ENCODE measurements at places on chromosomes 16 and 17.

GRCh38 chr16:51419768-51420167, 268.7 kb upstream of the SALL1 start:
- no peak for DNase-seq

- no peak for DNase-seq
These were observed 55.5 kb upstream of the GPRC5B start for GRCh38 chr16:19940195-19940594.

DNA sequence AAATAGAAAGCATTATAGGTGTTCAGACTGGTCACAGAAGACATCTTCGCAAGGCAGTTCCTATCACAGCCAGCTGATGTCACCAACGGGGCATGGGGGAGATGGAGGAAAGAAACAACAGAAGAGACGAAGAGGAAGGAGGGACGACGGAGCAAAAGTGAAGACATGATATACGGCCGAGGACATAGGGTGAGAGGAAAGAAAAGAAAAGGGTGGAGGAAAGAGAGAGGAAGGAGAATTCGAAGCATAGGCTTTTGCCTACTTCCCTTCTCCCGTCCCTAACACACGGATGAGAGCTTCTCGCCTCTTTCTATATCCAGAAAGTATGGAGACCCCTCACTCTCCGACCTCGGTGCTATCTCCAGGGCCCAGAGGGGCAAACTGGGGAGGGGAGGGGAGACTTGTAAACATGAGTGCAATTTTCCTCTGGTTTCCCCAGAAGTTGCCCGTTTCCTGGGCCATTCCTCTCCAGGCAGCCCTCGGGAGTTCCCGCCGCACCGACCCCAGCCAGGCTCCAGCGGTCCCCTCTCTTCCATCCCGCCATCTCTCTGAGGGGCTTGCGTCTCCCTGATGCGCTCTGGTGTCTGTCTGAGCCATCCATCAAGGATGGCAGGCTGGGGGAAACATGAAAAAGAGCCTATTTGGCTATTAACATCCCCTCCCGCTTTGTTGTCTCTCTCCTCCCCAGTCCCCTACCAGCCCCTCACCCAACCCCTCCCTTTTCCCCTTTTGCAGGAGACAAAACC, 26.0 kb downstream of the COPZ2 start:
- no peak for DNase-seq

- DNase-seq = no peak
These were observed 1.2 kb upstream of the ZC3H18 start for GRCh38 chr16:88568710-88569613.

DNA sequence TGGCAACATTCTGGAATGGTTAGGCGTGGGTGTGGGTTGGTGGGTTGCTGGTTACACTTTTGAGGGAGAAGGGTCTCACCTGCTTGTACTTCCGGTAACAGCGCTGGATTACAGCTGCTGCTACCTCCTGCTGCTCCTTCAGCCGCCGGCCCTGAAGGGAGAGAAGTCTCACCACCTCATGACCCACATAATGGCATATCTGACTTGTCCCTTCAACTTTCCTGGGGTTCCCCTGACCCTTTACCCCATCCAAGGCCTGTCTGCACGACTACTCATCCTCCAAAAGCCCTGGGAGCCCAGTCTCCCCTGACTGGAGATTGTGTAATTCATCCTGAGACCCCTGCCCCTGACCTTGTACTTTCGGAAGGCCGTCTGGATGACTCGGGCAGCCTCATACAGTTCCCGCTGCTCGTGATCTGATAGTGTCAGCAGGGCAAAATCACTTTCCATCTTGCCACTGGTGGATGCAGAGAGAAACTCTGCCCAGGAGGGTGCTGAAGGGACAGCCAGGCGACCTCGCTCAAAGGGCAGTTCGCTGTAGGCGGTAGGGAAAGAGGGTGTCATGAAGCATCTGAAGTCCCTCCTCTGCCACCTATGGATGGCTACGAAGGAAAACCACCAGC, 2.0 kb upstream of the SPAG7 start:
- DNase-seq = no peak

DNA sequence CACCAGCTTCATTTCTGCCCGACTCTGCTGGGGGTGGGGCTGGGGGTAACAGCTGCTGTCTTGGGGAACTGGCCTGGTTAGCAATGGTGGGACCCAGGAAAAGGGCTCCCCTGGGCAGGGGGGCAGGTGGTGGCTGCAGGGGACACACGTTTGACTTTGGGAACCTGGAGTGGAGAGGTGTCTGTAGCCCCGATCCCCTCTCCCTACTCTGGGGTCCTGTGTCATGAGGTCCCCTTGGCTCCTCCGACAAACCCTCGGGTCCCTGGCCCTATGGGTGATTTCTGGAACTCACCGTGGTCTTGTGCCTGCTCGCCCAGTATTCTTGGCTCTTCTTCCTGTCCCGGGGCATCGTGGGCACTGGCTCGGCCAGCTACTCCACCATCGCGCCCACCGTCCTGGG, 12.0 kb downstream of the SPNS3 start:
- DNase-seq = no peak

DNA sequence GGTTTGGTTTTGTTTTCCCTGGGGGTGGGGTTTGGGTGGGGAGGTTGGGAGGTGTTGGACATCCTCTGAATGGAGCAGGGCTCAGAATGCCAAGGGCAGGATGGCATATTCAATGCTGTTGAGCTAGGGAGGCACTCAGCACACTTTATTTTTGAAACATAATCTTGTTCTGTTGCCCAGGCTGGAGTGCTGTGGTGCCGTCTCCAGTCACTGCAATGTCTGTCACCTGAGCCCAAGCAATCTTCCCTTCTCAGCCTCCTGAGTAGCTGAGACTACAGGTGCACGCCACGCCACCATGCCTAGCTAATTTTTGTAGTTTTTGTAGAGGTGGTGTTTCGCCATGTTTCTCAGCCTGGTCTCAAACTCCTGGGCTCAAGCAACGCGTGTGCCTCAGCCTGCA, 186.1 kb downstream of the RPTOR start:
- no peak for DNase-seq

GRCh38 chr16:19991614-19992013, 82.1 kb downstream of the GPR139 start:
- no peak for DNase-seq

DNA sequence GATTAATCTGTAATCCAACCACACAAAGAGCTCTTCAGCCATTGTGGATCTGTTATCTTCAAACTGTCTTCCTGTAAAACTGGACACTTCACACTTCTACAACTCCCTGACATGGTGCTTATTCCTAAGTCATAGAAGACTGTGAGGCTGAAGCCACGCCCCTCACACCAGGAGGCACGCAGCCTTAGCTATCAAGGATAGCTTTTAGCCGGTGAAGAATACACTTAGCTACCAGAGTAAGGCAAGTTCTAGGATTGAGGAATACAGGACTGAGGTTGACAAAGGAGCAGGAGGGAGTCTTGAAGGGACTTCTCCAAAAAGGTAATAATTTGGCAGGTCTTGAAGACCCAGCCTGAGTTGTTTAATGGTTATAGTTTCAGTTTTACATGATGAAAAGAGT, 79.8 kb upstream of the GAS7 start:
- DNase-seq = no peak

- no peak for DNase-seq
These were observed 68.4 kb downstream of the CMC2 start for GRCh38 chr16:80938004-80938878.

DNA sequence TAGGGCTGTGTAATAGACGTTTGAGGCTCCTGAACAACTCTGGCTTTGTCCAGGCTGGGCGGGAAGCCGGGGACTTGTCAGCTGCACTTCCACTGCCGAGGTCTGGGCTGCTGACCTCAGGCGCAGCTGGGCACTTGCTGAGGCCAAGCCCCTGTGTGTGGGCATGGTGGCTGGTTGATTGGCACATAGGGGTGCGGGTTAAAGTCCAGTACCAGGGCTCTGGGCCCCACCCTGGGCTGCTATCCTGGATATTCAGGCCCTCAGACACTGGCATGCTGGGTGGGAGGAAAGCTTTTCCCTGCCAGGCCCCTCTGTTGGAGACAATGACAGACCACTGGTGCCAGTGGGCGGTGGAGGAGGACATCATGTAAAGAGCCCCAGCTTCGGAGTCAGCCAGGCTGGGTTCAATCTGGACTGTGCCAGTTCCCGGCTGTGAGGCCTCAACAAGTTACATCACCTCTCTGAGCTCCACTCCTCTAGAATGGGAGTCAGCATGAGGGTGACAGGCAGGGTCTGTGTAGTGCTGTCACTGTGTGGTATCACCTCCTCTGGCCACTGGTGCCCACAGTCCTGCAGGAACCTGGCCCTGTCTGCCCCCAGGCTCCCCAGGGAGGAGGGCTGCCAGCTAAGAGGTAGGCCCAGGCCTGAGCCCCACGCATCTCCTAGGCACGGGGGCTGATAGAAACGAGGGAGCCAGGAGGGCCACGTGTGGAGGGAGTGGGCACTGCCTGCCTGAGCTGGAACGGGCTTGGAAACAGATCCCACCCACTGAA, 42.5 kb downstream of the PSME3IP1 start:
- DNase-seq = no peak

- no peak for DNase-seq
These were observed 142.8 kb downstream of the GRIN2A start for GRCh38 chr16:10039220-10040096.

DNA sequence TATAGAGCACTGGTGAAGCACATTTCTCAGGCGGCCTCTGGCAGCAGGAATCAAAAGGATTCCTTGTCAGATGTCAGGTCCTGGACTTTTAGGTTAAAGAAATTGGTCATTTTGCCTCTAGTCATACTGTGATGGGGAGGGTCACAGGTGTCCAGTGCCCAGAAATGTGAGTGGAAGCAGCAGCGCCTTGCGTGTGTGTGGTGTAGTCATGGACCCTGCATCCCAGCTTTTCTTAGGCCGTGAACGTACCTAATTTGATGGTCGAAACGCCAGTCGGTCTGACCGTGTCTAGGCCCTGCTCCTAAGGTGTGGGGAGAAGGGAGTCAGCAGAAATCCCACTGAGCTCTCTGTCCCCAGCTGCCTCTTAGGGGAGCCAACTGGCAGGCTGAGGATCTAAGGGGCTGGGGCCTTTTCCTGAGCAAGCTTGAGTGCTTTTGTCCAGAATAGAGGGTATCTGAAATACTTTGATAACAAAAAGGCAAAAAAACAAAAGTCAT, 32.0 kb downstream of the POLR3E start:
- DNase-seq = no peak

DNA sequence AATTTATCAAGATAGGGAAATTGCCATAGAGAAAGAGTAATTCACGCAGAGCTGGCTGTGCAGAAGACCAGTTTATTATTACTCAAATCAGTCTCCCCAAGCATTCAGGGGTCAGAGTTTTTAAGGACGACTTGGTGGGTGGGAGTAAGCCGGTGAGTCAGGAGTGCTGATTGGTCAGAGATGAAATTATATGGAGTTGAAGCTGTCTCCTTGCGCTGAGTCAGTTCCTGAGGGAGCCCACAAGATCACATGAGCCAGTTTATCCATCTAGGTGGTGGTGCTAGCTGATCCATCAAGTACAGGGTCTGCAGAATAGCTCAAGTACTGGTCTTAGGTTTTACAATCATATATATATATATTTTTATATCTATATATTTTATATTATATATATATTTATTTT, 6.0 kb upstream of the AQP8 start:
- DNase-seq = no peak

DNA sequence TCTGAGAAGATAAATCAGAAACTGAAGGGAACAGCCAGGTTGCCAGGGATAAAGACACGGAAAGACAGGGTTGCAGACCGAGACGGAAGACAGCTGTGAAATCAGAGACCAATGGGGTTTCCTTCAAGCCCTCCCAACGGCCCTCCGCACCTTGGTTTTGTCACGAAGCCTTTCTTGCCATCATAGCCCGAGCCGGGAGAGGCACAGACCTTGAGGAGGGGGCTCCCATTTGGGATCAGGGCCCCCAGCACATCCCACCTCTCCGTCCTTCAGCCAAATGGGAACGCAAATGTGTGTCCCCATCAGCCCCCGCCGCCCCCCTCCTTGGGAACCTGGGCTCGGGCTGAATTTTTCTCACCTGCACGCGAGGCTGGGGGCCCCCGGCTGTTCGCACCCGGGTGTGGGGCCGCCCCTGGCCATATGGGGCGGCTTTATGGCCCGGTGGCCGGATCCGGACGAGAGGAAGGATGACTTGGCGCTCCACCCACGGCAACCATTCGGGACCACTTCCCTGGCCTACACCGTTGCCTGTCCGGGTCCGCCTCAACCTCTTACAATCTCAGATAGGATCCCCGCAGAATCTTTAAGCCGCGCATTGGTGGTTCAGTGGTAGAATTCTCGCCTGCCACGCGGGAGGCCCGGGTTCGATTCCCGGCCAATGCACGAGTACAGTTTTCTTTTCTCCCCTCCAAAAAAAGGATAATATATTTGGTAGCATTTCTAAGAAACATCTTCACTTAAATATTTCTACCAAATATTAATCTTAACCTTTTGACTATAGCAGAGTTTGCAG, 1.4 kb upstream of the HES7 start:
- peak; percentile 77 for DNase-seq

DNA sequence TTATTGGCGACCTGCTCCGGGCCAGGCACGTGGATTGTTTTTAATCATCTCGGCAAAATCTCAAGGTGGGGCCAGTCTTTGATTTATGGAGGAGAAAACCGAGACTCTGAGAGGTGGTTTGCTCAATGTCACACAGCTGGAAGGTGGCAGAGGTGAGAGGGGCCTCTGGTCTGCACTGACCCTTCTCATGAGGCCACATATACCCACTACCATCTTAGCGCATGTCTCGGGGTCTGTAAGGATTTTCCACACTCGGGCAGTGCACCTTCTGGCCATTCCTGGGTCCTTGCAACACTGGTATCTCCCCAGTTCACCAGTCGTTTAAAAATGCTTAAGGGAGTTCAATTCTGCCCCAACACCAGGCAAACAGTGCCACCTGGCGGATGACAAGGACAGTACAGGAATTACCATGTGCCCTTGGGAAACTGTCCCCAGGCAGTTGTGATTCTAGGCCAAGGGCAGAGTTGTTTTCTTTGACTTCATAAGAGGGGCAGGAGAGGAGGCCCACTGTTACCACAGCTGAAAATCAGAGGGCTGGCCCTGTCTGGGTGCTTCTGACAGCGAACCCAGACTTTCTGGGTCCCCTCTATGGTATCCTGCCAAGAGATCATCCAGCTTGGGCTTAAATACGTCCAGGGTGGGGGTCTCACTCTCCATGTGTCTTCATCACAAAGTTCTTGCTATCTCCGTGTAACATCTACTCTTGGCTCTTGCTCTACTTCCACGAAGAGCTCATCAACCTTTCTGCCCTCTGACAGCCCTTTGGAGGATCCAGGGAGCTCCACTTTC, 39.4 kb upstream of the RAI1 start:
- DNase-seq = peak; percentile 60

- DNase-seq = no peak
These were observed 119.8 kb upstream of the CDH13 start for GRCh38 chr16:82506692-82507670.

DNA sequence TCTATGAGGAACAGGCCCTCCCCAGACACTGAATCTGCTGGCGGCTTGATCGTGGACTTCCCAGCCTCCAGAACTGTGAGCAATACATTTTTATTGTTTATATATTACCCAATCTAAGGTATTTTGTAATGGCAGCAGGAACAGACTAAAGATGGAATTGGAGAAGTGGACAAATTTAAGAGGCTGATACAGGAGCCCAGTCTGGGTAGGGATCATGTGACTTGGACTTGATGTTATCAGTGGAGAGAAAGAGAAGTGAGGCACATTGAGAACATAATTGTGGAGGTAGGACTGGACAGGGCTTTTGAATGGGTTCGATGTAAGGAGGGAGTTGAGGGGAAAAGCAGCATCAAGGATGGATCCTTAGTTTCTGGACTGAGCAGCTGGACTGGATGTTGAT, 93.8 kb downstream of the USP31 start:
- DNase-seq = no peak

GRCh38 chr17:32819035-32819434, 57.9 kb downstream of the MYO1D start:
- DNase-seq = no peak

Measured in stimulated activated CD8-positive, alpha-beta memory T cell treated with anti-CD3 and anti-CD28 coated beads, Interleukin-12 subunit alpha, Interleukin-12 subunit beta, amount 100 ng/mL, for 4 hours (primary cell).